ENCODE measurements at places on chromosomes 7 and 10. TPM values are rescaled to one million over a fixed set of nuclear protein-coding genes. Genes with fewer than 3 reads are reported as not detected.
A peak's percentile ranks its signal among the peaks of the same experiment; 100 is the strongest.

GRCh38 chr7:108413782-108414492 lies 42.3 kb downstream of the NRCAM start:
- DNase-seq = no peak
- H3K36me3 ChIP-seq = no peaks in the 10 kb centered on the region
- H3K27ac ChIP-seq = no peak overlapping the region
- no peaks in the 10 kb centered on the region for H3K4me1 ChIP-seq
- H3K4me3 ChIP-seq = no peak overlapping the region

GRCh38 chr7:55488804-55489340 lies 83.4 kb downstream of the VOPP1 start:
- no peaks in the 10 kb centered on the region for H3K27me3 ChIP-seq
- peak; percentile 46 for DNase-seq
- no peak overlapping the region for H3K4me3 ChIP-seq
- no peak overlapping the region for H3K27ac ChIP-seq

The ANXA8L1 gene
- 0.68 TPM for total RNA-seq

The GPR15LG gene
- not detected for total RNA-seq

- H3K4me3 ChIP-seq = no peak overlapping the region
- no peaks in the 10 kb centered on the region for H3K27me3 ChIP-seq
- no peak overlapping the region for H3K27ac ChIP-seq
- H3K36me3 ChIP-seq = no peaks in the 10 kb centered on the region
- DNase-seq = no peak
Observed at GRCh38 chr7:108488768-108489538, 32.7 kb upstream of the NRCAM start.

The LIPF gene
- total RNA-seq = 0.36 TPM

DNA sequence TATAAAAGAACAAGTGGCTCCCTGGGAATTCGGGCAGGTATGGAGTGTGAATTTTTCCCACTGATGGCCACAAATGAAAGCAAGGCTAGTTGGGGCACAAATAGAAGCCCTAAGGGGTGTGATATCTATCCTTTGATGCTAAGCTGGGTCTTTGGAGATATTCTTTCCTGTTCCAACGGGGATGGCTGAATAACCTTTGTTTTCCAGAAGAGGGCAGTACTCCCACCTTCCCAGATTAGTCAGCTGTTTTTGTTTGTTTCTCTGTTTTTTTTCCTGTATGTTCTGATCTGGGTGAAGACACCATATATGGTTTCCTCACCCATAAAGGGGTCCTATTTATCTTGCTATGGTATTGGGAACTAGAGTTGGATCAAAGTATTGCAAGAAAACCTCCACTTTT lies 947.7 kb upstream of the SORCS1 start:
- no peak for DNase-seq
- no peak overlapping the region for H3K4me3 ChIP-seq
- no peaks in the 10 kb centered on the region for H3K36me3 ChIP-seq
- H3K4me1 ChIP-seq = no peaks in the 10 kb centered on the region
- H3K27me3 ChIP-seq = no peaks in the 10 kb centered on the region

DNA sequence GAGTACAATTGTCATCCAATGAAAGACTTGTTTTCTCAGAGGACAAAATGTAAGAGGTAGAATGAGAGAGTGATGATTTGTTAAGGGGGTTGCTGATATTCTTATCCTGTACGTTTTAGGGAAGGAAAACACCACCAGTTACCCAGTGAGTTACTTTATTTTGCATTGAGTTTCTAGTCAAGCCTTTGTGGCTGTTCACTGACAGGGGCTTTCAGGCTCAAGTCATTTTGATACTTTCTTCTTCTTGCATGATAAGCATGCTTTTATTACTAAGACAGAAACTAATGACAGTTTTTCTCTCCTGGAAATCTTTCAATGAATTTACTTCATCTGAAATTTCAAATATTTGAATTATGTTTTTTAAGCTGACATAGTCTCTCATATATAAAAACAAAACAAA lies 710.2 kb upstream of the POM121L12 start:
- H3K27ac ChIP-seq = no peak overlapping the region
- no peaks in the 10 kb centered on the region for H3K4me1 ChIP-seq
- no peaks in the 10 kb centered on the region for H3K27me3 ChIP-seq
- no peaks in the 10 kb centered on the region for H3K36me3 ChIP-seq

The SP4 gene
- 8.2 TPM for total RNA-seq

GRCh38 chr7:69108097-69108496 lies 490.2 kb upstream of the AUTS2 start:
- DNase-seq = no peak
- H3K4me3 ChIP-seq = no peak overlapping the region
- H3K27ac ChIP-seq = no peak overlapping the region
- H3K36me3 ChIP-seq = no peaks in the 10 kb centered on the region
- H3K4me1 ChIP-seq = no peaks in the 10 kb centered on the region

DNA sequence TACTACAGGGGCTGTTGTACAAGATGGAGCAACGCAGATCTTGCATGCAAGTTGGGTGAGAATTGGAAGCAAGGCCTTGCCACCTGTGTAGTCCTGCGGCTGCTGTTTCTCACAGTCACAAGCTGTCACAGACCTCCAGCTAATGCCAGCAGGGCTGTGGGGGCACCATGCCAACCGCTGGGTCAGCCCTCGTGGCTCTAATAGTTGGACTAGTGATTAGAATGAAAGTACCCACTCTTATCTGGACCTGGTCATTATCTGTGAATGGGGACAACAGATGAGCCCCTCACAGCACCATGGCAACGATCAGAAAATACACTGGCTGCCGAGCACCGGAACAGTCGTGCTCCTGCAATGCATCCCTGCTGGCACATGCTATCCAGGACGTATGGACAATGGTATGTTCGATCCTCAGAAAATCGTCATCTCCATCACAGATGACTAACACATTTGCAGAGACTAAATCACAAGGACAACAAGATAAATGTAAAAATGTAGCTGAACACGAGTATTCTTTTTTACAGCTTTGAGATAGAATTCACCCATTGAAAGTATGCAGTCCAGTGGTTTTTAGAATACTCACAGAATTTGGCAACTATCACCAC lies 80.4 kb upstream of the CALN1 start:
- no peak for DNase-seq
- no peaks in the 10 kb centered on the region for H3K36me3 ChIP-seq
- H3K27ac ChIP-seq = no peak overlapping the region

The SCART1 gene
- 1.3 TPM for total RNA-seq

DNA sequence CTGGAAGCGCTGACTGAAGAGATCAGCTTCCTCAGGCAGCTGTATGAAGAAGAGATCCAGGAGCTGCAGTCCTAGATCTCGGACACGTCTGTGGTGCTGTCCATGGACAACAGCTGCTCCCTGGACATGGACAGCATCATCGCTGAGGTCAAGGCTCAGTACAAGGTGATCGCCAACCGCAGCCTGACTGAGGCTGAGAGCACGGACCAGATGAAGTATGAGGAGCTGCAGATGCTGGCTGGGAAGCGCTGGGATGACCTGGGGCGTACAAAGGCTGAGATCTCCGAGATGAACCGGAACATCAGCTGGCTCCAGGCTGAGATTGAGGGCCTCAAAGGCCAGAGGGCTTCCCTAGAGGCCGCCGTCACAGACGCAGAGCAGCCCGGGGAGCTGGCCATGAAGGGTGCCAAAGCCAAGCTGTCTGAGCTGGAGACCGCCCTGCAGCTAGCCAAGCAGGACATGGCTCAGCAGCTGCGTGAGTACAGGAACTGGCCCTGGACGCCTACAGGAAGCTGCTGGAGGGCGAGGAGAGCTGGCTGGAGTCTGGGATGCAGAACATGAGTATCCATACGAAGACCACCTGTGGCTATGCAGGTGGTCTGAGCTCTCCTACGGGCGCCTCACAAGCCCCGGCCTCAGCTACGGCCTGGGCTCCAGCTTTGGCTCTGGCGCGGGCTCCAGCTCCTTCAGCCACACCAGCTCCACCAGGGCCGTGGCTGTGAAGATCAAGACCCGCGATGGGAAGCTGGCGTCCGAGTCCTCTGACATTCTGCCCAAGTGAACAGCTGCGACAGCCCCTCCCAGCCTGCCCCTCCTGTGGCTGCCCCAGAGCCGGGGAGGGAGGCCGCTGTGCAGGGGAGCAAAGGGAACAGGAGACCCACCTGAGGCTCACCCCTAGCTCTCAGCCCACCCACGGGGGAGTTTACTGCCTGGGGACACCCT lies 24.9 kb upstream of the AMPH start:
- no peak overlapping the region for H3K27ac ChIP-seq
- no peaks in the 10 kb centered on the region for H3K27me3 ChIP-seq
- H3K4me1 ChIP-seq = no peaks in the 10 kb centered on the region
- no peak for DNase-seq
- H3K4me3 ChIP-seq = no peak overlapping the region

DNA sequence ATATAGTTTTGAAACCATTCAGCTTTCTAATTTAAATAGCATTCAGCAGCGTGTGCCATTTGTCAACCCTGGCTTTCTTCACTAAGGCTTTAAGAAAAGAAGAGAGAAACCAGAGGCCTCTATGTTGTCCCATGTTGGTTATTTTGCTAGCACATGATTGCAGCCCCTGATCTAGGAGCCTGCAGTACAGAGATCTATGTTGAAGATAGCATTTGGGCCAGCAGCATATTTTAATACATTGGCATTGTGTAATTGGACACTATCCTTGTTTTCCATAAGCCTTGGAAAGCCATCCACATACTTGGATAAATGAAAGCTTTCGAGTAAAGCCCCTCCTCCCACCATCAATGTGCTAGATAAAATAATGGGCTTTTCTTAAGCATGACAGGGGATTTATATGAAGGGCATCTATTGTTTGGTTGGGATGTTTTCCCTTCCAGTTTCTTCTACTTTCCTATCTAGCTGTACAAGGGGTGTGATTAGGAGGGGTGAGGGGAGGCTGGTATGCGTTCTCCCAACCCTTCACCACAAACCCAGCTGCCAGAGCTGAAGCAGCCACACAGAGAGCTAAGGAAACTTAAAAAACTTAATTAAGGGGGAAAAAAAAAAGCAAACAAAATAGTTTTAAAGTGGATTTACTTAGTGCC lies 23.1 kb upstream of the SDHAF3 start:
- DNase-seq = no peak
- H3K36me3 ChIP-seq = no peaks in the 10 kb centered on the region
- no peak overlapping the region for H3K27ac ChIP-seq
- no peak overlapping the region for H3K4me3 ChIP-seq

- no peak overlapping the region for H3K4me3 ChIP-seq
- H3K27me3 ChIP-seq = no peaks in the 10 kb centered on the region
- H3K36me3 ChIP-seq = no peaks in the 10 kb centered on the region
- H3K27ac ChIP-seq = no peak overlapping the region
- no peaks in the 10 kb centered on the region for H3K4me1 ChIP-seq
Observed at GRCh38 chr10:110421512-110422138, 76.1 kb upstream of the DUSP5 start.

The LBX1 gene
- total RNA-seq = not detected

DNA sequence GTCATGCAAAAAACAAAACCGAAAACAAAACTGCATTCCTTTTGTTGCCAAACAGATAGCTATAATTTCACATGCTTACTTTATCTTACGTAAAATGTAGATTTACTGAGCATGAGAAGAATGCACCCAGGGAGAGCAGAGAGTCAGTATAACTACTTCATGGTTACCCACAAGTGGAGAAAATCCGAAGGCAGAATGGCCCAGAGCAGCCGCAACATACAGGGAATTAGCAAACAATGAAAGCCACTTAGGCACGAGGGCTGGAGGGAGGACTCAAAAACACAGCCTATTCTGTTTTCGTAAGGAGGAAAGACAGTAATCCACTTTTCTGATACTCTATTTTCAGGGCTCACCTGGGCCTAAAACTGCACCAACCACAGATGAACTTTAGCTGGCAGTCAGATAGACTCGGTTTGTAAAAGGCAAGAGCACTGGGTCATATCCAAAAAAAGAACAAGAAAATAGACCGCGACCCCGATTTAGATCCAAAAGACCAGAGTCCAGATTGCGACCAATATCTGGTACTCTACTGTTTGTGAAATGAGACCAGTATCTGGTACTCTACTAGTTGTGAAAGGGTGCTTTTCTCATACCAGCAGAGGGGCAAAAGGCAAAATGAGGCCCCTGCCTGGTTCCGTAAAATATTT lies 1.3 kb downstream of the ITPRIP start:
- no peaks in the 10 kb centered on the region for H3K27me3 ChIP-seq
- peak overlapping the region; percentile 98 for H3K4me3 ChIP-seq
- H3K36me3 ChIP-seq = no peaks in the 10 kb centered on the region
- peak overlapping the region; percentile 97 for H3K27ac ChIP-seq
- peak; percentile 60 for DNase-seq
- H3K4me1 ChIP-seq = peaks cover 68% of the 10 kb centered on the region

GRCh38 chr10:113133497-113134115 lies 183.6 kb downstream of the TCF7L2 start:
- peaks cover 3% of the 10 kb centered on the region for H3K4me1 ChIP-seq
- H3K4me3 ChIP-seq = no peak overlapping the region
- DNase-seq = no peak
- no peaks in the 10 kb centered on the region for H3K36me3 ChIP-seq

GRCh38 chr10:3652886-3653285 lies 132.1 kb downstream of the KLF6 start:
- no peak overlapping the region for H3K4me3 ChIP-seq
- no peak overlapping the region for H3K27ac ChIP-seq
- H3K36me3 ChIP-seq = no peaks in the 10 kb centered on the region
- no peaks in the 10 kb centered on the region for H3K4me1 ChIP-seq

The FFAR4 gene
- total RNA-seq = 0.36 TPM

The PDE6C gene
- total RNA-seq = not detected

DNA sequence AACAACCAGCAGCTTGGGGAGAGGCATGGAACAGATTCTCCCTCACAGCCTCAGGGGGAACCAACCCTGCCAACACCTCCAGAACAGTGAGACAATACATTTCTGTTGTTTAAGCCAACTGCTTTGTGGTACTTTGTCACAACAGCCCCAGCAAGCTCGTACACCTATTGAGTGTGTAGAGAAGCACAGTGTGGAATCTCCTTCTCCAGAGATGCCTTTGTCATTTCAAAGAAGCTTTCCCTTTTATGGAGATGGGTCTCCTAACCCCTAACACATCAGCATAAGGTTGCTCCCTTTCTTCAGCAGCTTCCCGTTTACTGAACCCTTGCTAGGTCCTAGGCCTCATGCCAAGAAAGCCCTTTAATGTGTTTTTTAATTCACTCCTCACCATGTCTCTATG lies 60.7 kb upstream of the AGK start:
- no peaks in the 10 kb centered on the region for H3K27me3 ChIP-seq
- no peak overlapping the region for H3K4me3 ChIP-seq
- H3K36me3 ChIP-seq = no peaks in the 10 kb centered on the region
- no peaks in the 10 kb centered on the region for H3K4me1 ChIP-seq
- H3K27ac ChIP-seq = no peak overlapping the region

DNA sequence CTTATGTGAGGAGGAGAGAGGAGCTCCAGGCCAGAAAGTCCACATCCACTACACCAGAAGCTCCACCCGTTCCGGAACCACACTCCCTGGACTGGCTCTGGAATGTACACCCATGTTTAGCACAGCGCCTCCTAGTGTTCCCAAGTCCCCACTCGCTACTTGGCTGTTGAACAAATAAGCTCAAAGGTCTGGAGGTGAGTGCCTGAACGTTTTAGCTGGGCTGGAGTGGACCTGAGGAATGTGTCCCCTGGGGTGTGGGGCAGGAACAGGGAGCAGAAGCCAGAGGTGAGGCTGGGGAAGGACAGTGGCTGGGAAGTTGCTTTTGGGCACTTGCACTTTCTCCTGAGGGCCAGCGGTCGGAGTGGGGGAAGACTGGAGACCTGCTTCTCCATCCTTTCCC lies 164.1 kb upstream of the CDCA7L start:
- H3K4me3 ChIP-seq = no peak overlapping the region
- no peak overlapping the region for H3K27ac ChIP-seq
- H3K36me3 ChIP-seq = no peaks in the 10 kb centered on the region
- H3K27me3 ChIP-seq = no peaks in the 10 kb centered on the region
- DNase-seq = no peak

- no peak for DNase-seq
- no peak overlapping the region for H3K27ac ChIP-seq
- H3K4me3 ChIP-seq = no peak overlapping the region
- no peaks in the 10 kb centered on the region for H3K4me1 ChIP-seq
- no peaks in the 10 kb centered on the region for H3K27me3 ChIP-seq
- no peaks in the 10 kb centered on the region for H3K36me3 ChIP-seq
Observed at GRCh38 chr10:103155471-103156085, 37.5 kb downstream of the NT5C2 start.

The FAM171A1 gene
- total RNA-seq = 9.7 TPM
